RWPE2 (cell line): ENCODE measurements at places on chromosomes 3 and 15.
A peak's percentile ranks its signal among the peaks of the same experiment; 100 is the strongest.

DNA sequence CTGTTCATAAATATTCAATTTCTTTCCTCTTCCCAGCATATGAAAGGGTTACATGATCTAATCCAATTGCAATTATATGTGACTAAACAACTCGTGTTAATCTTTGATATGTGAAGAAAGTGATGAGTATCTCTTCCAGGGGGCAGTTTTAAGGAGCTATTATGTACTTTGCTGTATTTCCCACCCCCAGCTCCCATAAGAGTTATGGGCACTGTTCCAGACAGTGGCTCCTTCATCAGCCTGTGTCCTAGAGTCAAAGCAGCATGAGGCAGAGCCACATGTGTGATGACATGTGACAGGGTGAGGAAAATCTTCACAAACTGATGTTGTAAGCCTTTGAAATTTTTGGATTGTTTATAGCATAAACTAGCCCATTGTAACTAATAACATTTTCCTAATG is 315.4 kb downstream of the DIPK2A start:
- no peaks in the 10 kb centered on the region for H3K4me1 ChIP-seq
- H3K27ac ChIP-seq: no peak overlapping the region
- H3K36me3 ChIP-seq: no peaks in the 10 kb centered on the region
- no peaks in the 10 kb centered on the region for H3K27me3 ChIP-seq

- no peak overlapping the region for H3K4me3 ChIP-seq
- DNase-seq: no peak
- H3K27ac ChIP-seq: no peak overlapping the region
- no peaks in the 10 kb centered on the region for H3K4me1 ChIP-seq
- H3K36me3 ChIP-seq: no peaks in the 10 kb centered on the region
Observed at GRCh38 chr3:2172561-2173171, 74.0 kb downstream of the CNTN4 start.

DNA sequence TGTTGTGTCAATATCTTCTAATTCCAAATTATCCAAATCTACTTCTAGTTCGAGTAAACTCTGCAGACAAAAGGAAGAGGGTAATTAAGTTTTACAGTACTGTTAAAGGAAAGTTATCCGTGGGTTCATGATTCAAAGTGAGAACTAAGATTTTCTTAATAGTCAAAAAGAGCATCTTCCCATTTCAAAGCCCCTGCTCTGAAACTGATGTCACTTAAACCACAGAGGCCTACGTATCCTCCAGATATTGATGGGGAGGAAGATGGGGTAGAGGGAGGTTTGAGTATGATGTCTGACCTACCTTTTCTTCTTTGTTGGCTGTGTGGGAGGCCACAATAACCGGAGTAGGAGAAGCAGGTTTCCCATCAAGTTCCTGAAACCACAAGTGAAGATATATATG is 14.1 kb downstream of the MRPS22 start:
- no peaks in the 10 kb centered on the region for H3K27me3 ChIP-seq
- no peak overlapping the region for H3K4me3 ChIP-seq
- DNase-seq: no peak
- no peaks in the 10 kb centered on the region for H3K4me1 ChIP-seq
- H3K36me3 ChIP-seq: peaks cover 100% of the 10 kb centered on the region

DNA sequence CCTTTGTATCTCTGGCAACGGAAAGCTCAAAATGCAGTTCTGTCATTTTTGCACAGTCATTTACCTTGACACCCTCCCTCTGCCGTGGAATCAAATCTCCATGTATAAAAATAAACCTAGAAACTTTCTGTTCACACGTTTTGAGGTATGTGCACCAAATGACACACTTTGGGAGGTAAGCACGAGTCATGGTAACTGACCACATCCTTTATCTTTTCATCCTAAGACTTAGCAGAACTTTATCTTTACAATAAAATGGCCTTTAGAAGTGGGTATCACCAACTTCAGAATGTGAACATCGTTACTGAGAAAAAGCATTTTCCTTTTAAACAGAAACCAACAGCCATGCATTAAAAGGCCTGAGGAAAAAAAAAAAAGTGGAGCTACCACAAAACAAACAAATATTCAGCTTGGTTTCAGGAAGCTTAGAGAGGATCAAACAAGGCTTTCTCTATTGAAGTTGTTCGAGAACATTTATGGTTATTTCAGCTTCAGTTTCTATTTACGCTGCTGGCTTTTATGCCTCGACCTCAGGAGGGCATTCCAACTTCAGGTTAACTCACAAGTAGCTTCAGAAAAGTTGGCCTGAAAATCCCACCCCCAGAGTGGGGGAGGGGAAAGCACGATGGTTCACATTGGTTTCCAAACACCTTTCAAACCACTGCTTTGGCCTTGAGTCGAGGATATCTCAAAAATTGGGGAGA is 171.1 kb upstream of the ICE2 start:
- no peaks in the 10 kb centered on the region for H3K27me3 ChIP-seq
- H3K4me3 ChIP-seq: no peak overlapping the region
- no peak overlapping the region for H3K27ac ChIP-seq
- DNase-seq: no peak
- no peaks in the 10 kb centered on the region for H3K36me3 ChIP-seq
- H3K4me1 ChIP-seq: peaks cover 5% of the 10 kb centered on the region

DNA sequence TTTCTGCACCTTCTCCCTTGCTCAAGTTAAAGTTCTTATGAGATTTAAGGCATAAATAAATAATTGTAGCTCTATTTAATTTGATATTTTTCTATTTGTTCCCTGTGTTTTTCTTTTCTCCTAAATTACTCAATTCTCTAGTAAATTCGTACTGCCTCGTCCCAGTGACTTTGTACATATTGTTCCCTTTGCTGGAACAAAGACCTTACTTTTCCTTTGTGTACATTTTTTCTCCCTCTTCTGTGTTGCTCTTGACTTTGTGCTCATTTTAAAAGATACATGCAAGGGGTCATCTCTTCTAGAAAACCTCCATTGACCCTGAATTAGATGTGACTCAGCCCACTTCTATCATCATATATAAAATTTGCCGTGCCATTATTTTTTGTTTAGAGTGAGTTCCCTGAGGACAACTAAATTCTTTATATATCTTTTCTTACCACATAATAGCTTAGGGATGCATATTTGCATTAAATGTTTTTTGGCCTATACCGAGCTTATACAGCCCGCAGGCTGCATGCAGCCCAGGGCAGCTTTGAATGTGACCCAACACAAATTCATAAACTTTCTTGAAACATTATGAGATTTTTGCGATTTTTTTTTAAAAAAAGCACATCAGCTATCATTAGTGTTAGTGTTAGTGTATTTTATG is 29.6 kb downstream of the PPP4R2 start:
- H3K27me3 ChIP-seq: no peaks in the 10 kb centered on the region
- no peak overlapping the region for H3K27ac ChIP-seq
- H3K4me1 ChIP-seq: peaks cover 23% of the 10 kb centered on the region
- H3K4me3 ChIP-seq: no peak overlapping the region

- H3K36me3 ChIP-seq: no peaks in the 10 kb centered on the region
- H3K4me3 ChIP-seq: peak overlapping the region; percentile 66
- no peaks in the 10 kb centered on the region for H3K4me1 ChIP-seq
Observed at GRCh38 chr3:186931532-186932280, 1.4 kb downstream of the ST6GAL1 start.

DNA sequence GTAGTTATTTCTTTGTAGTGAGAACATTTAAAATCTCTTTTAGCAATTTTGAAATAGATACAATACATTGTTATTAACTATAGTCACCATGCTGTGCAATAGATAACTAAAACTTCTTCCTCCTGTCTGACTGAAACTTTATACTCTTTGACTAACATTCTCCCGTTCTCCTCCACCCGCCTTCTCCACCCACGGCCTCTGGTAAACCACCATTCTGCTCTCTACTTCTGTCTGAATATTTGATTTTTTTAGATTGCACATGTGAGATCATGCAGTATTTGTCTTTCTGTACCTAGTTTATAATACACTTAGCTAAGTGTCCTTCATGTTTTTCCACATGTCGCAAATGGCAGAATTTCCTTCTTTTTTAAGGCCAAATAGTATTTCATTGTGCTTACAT is 72.8 kb upstream of the RBM5 start:
- H3K27me3 ChIP-seq: no peaks in the 10 kb centered on the region
- no peak for DNase-seq
- H3K27ac ChIP-seq: no peak overlapping the region
- H3K4me3 ChIP-seq: no peak overlapping the region
- no peaks in the 10 kb centered on the region for H3K4me1 ChIP-seq
- H3K36me3 ChIP-seq: peaks cover 12% of the 10 kb centered on the region

GRCh38 chr15:63157118-63157843 is at the start of gene RPS27L:
Gene RPS27L (minus strand): TSS chr15:63157477. CDS start chr15:63157405, 72 bp downstream.
- H3K4me1 ChIP-seq: no peaks in the 10 kb centered on the region
- peak within 1 kb of the TSS; percentile 87 for H3K4me3 ChIP-seq
- H3K27me3 ChIP-seq: no peaks in the 10 kb centered on the region
- peak; percentile 98 for DNase-seq
- peaks cover 36% of the 10 kb centered on the region for H3K36me3 ChIP-seq

DNA sequence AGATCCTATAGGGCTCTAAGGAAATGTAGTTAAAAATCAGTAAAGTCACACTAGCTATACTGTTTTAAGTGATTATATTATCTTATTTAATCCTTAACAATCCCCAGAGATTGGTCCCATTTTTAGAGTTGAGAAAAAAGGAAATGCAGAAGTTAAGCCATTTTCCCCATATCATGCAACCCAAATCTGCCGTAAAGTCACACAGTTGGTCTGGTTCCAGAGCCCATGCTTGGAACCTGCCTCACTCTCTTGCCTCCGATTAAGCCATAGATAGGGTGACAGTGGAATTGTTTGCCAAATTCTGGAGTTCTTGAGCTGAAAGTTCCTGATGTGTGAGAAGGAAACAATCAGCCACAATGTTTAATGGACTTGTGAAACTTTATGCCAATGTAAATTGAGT is 2.3 kb upstream of the P2RY13 start:
- peaks cover 9% of the 10 kb centered on the region for H3K4me1 ChIP-seq
- H3K27me3 ChIP-seq: no peaks in the 10 kb centered on the region
- H3K27ac ChIP-seq: no peak overlapping the region
- H3K36me3 ChIP-seq: no peaks in the 10 kb centered on the region
- DNase-seq: no peak

DNA sequence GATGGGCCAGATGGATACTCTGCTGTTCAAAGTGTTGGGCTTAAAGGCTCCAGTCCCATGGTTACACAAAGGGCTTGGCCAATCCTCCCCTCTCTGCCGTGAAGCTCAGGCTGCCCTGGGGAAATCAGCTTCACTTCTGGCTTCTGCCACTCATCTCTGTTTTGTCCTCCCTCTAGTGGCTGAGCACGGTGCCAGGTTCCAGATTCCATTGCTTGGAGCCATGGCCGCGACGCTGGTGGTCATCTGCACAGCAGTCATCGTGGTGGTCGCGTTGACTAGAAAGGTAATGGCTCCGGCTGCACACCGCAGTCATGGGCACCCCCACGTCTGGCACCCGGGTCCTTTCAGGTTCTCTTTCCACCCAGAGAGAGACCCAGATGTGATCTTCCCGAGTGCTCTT is 5.6 kb downstream of the TIGIT start:
- no peaks in the 10 kb centered on the region for H3K36me3 ChIP-seq
- DNase-seq: no peak
- no peaks in the 10 kb centered on the region for H3K27me3 ChIP-seq
- no peak overlapping the region for H3K27ac ChIP-seq
- no peaks in the 10 kb centered on the region for H3K4me1 ChIP-seq
